ENCODE measurements at places on chromosomes 11 and 22.
A peak's percentile ranks its signal among the peaks of the same experiment; 100 is the strongest.

DNA sequence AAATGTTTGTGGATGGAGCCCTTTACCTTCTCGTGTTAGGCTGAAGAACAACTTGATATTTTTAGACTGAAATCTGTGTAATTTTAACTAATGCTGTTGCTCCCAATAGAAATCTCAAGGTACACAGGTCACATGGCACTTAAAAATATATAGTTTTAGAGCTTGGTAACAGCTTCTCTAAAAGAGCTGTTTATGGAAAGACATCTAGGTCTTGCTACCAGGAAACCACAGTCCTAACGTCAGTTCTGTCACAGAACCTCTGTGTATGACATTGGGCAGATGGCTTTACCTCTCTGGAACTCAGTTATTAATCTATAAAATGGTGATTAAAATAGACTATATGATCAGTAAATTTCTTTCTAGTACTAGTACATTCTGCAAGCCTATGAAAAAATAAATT, 35.4 kb downstream of the PAK1 start:
- DNase-seq: no peak

GRCh38 chr11:131868629-131869507, 498.5 kb downstream of the NTM start:
- DNase-seq: no peak

GRCh38 chr11:62921201-62921572, at the start of gene CHRM1:
TSS of gene CHRM1 (minus strand) at chr11:62921363. CDS start at chr11:62911100, 10,263 bp downstream.
- no peak for DNase-seq

DNA sequence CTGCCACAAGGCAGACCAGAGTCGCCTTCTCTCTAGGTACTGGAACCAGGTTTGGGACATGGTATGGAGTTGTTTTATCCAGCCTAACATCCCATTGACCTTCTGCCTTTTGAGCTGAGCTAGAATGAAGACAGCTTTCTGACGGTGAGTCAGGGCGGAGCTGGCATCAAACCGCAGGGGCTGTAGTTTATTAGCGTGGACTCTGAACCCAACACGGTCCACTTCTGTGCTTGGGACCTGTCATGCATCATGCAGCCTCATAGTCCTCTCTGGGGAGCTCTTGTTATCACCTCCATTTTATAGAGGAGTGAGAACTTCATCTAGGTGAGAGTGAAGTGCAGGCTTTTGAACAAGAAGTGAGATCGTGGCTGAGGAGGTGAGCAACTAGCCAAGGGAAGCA, 8.3 kb downstream of the GAL3ST1 start:
- DNase-seq: no peak

GRCh38 chr22:33124471-33124870, 66.3 kb upstream of the SYN3 start:
- DNase-seq: no peak

DNA sequence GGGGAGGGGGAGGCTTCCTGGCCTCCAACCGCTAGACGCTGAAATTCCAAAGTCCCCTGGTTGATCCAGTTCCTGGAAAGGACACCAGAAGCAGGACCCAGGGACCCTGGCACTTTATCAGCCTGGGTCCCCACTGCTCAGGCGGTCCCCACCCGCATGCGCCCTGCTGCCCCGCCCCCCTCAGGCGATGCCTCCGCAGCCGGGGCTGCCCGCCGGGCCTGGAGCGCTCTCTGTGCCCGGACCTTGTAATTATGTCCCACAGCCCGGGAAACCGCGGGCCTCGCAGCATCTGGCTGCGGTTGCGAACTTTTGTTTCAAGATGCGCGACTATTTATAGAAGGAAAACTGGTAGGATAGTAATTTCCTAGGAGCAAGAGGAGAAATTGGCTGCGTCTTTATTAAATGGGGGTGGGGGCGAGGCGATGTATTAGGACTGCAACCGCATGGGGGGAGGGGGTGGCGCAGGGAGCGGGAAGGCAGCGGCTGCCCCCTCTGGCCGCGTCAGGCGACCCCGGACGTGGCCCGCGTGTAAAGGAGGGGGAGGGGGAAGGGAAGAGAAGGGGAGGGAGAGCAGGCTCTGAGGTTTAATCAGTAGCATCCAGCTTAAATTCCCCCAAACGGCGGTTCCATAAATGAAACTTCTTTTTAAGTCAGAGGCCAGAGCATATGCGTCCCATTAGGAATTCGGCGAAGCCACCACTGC, 6.1 kb downstream of the WNT7B start:
- DNase-seq: no peak

DNA sequence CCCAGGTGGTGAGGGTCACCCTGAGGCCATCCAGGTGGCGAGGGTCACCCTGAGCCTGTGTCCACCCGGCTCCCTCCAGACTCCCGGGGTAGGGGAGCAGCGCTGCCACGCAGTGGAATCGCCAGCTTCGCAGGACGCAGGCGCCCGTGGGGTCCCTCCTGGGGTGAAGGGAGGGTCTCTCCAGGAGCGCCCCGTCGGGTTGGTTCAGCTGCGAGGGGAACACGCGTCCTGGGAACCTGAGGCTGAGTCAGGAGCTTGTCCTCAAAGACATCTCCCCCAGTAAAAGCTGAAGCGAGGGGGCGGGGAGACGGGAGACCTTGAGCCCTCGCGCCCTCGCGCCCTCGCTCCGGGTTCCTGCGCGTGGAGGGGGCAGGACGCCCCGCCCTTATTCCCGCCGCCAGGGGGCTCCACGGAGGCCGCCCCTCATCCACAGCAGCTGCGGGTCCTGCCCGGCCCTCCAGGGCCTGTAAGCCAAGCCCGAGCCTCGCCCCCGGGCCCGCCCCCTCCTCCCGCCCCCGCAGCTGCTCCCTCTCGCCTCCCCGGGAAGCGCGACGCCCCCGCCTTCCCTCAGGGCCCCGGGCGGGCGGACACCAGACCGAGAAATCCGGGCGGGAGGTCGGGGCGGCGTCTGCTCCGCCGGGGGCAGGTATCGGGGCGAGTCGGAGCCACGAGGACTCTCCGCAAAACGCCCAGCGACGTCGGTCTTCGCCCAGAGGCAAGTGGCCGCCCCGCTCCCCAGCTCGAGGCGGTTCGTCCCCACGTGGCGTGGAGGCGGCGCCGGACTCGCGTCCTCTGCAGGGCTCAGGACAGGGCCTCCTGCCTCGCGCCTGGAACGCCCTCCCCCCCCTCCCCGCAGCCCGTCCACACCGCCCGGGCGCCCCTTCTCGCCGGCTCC, 22.8 kb downstream of the PIM3 start:
- no peak for DNase-seq

- DNase-seq: no peak
Measured at GRCh38 chr11:65417702-65418430, 4.7 kb upstream of the NEAT1 start.

DNA sequence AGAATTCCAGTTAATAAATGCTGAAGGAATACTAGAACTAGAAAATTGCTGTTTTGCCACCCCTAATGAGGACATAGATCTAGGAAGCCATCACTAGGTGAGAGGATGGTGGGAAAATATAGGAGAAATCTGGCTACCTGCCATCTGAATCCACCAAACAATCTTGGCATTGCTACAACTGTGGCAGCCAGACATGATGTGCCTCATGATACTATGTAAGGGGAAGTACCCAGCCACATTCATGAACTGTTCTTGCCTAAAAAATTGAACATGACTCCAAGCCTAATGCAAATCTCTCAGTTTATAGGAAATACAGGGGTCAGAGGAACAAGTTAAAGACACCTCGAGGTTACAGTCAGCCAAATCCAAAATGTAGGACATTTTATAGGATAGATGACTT, 72.8 kb downstream of the SFI1 start:
- peak; percentile 8 for DNase-seq

DNA sequence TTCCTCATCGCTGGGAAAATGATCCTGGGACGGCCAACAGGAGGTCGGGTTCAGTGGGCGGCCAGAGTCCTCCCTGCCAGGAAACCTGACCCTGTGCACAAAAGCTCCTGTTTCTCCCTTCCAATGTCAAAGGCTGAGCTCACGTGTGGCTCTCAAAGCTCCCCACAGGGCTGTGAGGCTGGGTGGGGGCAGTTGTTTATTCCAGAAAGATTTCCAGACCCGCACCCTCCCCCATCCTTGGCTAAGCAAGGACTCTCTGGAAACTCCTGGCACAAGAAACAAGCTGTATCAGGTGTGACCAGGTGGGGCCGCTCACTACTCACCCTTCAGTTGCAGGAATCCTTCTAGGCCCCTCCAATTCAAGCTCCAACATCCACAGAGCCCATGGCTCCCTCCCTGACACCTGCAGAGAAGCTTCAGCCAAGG, 131.9 kb downstream of the SHANK2 start:
- no peak for DNase-seq

DNA sequence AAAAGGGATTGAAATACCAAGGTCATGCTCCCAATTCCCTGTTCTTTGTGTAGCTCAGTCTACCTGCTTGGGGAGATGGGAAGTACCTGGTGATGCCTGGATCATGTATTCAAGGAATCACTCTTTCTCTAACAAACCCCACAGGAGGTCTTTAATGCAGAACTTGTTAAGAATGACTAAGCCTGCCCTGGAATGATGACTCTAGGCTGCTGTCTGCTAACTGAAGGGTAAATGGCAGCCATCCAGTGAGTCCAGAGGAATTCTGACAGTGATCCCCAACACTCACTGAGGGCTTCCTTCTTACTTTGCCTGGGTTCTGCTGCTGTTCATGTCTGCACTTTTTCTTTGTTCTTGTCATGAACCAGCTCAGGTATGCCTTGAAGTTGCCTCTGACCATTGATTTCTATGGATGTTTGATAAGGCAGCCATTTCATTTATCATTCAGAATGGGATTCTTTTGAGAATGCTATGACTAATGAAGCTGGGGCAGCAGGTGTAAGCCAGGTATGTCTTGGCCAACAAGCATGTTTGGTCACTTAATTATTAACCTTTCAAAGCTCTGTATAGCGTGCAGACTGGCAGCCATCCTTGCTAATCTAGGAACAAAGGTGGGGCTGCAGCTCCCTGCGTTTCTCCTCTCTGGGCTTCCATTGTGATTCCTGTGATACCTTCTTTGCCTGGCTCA, 11.4 kb downstream of the PRSS23 start:
- DNase-seq: no peak

DNA sequence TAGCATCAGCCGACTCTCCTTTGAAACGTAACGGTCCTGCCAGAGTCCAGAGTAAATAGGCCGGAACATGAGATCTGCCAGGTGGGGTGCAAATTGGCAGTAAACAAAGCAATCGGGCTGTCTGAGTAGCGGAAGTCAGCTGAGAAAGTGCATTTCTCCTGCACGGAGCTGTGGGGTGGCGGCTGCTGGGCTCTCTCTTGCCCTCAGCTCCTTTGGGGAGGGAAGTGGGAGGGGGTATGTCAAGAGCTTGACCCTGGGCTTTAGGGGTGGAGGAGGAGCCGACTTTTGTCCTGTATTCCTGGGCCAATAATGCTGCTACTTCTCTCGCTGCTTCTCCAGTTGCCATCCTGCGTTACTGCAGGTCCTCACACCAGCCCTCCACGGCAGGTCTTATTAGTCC, 11.6 kb downstream of the GRIK4 start:
- no peak for DNase-seq

DNA sequence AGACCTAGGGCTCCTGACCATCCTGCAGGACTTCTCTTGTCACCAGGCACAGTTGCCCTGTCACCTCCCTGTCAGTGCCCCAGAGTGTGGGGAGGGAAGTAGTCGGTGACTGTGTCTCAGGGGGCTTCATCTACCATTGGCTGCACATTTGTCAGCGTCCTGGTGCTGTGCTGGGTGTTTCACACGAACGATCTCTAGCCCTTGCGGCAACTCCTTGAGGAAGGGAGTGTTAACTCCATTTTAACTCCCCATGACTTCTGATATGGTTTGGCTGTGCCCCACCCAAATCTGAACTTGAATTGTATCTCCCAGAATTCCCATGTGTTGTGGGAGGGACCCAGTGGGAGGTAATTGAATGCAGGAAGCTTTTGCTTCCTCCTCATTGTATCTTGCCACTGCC, 7.1 kb downstream of the TSKU start:
- no peak for DNase-seq

- no peak for DNase-seq
Measured at GRCh38 chr11:69381681-69382130, 87.8 kb downstream of the MYEOV start.

- DNase-seq: peak; percentile 76
Measured at GRCh38 chr11:68843703-68844312, 2.1 kb upstream of the CPT1A start.

DNA sequence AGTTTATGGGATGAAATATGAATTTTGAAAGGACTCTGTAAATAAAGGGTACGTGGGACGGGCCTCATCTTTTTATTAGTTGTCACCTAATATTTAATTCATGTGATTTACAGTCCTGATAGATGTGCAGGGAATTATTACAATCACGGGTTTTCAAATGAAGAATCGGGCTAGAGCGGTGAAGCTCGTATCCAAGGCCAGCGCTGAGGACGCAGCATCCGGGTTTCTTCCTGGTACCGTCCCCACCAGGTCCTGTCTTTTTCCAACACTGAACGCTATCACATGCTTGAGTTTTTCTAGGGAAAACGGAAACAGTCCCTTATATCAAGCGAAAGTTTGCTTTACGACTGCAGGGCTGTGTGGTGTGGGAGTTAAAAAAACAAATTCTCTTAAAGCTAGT, 787 bp downstream of the SMDT1 start:
- DNase-seq: no peak

DNA sequence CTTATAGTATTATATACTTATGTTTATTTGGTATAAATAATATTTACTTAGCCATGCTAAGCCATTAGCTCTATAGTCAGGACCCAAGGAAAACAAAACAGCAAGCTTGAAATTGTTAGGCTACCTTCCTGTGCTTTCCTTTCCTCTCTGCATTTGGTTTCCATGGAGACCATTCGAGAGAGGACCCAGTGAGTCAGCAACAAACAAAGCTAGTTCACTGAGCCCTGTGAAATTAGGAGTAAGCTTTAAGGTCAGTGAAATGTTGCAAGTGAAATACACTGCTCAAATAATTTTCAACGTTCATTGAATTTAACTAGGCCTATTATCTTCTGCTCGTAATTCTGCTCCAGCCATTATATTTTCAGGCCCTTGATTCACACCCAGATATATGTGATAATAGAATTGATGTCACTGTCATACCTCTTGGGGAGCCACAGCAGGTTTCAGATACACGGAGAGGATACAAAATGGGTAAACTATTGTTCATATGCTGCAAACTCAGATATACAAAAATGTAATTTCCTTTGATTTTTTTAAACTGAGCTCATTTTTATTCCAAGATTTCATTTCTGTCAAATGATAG, 9.1 kb upstream of the OR10D3 start:
- no peak for DNase-seq

- DNase-seq: no peak
Measured at GRCh38 chr11:94910779-94911178, 62.6 kb downstream of the CWC15 start.

GRCh38 chr22:29125844-29126243, 53.0 kb downstream of the KREMEN1 start:
- no peak for DNase-seq

GRCh38 chr11:126700768-126701519, 299.6 kb downstream of the KIRREL3 start:
- DNase-seq: no peak
